ENCODE measurements at places on chromosomes 2 and 18. TPM values are rescaled to one million over a fixed set of nuclear protein-coding genes. Genes with fewer than 3 reads are reported as not detected.

DNA sequence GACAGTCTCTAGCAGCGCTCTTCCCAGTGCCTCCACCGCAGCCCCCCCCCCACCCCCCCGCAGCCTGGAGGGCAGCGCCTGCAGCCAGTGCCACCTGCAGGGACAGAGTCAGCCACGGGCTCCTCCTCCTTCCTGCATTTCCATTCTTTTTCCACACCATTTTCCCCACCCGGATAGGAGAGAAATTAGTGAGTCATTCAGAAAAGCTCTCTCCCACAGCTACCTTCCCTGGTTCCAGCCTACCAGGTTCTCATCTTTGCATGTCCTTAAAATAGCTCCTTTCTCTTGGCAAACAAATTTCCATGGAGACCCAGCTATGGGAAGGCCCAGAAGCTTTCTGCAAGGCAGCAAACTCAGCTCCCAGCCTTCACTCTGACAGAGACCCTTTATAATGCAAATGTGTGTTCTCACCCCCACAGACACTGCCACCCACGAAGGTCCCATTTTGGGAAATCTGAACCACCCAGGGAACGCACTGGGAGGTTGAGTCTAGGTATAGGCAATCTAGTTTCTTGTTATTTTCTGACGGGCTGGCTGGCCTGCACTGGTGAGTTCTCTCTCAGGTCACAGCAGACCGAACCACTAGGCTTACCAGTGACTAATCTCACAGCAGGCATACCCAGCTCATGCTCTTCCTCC is 41.8 kb upstream of the ATG16L1 start:
- no peaks in the 10 kb centered on the region for H3K36me3 ChIP-seq
- peak; percentile 89 for DNase-seq
- H3K27me3 ChIP-seq = no peaks in the 10 kb centered on the region

- no peak for DNase-seq
- H3K27ac ChIP-seq = no peak overlapping the region
- H3K4me3 ChIP-seq = no peak overlapping the region
- peaks cover 5% of the 10 kb centered on the region for H3K36me3 ChIP-seq
- H3K4me1 ChIP-seq = no peaks in the 10 kb centered on the region
Measured at GRCh38 chr2:180999274-180999964, 19.0 kb downstream of the UBE2E3 start.

DNA sequence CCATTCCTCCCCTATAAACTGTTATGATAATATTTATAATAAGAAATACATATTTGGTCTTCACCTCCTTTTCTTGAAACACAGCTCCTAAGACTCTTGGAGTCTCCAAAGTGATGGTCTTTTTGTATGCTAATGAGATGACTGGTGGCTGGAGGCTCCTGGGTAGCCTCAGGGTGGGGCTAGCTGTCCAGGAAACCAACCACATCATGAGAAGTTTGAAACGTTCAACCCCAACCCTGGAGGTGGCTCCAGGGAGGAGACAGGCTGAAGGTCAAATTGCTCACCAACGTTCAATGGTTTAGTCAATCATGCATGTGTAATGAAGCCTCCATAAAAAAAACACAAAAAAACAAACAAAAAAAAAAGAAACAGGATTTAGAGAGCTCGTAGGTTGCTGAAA is 298.7 kb upstream of the MGAT5 start:
- no peak for DNase-seq
- H3K36me3 ChIP-seq = no peaks in the 10 kb centered on the region
- H3K4me1 ChIP-seq = no peaks in the 10 kb centered on the region
- no peak overlapping the region for H3K27ac ChIP-seq
- H3K27me3 ChIP-seq = peaks cover 4% of the 10 kb centered on the region

GRCh38 chr2:112001942-112002341 is 53.1 kb upstream of the TMEM87B start:
- H3K27me3 ChIP-seq = no peaks in the 10 kb centered on the region
- no peak overlapping the region for H3K4me3 ChIP-seq

GRCh38 chr2:187879491-187879890 is 325.3 kb upstream of the TFPI start:
- no peaks in the 10 kb centered on the region for H3K4me1 ChIP-seq
- DNase-seq = no peak
- no peaks in the 10 kb centered on the region for H3K27me3 ChIP-seq
- H3K36me3 ChIP-seq = no peaks in the 10 kb centered on the region
- no peak overlapping the region for H3K4me3 ChIP-seq

GRCh38 chr2:85188852-85189251 is 55.7 kb downstream of the TCF7L1 start:
- peaks cover 8% of the 10 kb centered on the region for H3K4me1 ChIP-seq
- H3K36me3 ChIP-seq = peaks cover 18% of the 10 kb centered on the region
- peak overlapping the region; percentile 95 for H3K27ac ChIP-seq
- no peak overlapping the region for H3K4me3 ChIP-seq
- no peaks in the 10 kb centered on the region for H3K27me3 ChIP-seq

DNA sequence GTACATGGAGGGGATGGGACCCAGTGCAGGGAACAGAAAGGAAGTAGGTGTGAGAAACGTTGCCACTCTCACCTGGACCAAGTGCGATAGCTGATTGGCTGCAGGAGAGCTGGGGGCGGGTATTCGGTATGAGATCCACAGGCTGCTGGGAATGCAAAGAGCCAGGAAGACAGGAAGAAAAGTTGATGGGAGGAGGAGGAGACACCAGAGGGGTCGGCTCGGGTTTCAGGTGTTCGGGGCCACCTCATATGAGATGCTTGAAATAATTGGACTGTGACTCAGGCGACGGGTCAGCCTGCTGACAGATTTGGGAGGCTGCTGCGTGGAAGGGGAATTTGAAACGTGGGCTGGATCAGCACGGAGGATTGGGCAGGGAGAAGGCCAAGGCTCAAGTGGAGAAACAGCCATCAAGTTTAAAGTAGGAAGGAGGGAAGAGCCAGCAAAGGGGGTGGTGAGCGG is 65.1 kb downstream of the MRPS9 start:
- DNase-seq = peak; percentile 97
- no peak overlapping the region for H3K4me3 ChIP-seq
- no peak overlapping the region for H3K27ac ChIP-seq
- no peaks in the 10 kb centered on the region for H3K4me1 ChIP-seq
- H3K27me3 ChIP-seq = no peaks in the 10 kb centered on the region

DNA sequence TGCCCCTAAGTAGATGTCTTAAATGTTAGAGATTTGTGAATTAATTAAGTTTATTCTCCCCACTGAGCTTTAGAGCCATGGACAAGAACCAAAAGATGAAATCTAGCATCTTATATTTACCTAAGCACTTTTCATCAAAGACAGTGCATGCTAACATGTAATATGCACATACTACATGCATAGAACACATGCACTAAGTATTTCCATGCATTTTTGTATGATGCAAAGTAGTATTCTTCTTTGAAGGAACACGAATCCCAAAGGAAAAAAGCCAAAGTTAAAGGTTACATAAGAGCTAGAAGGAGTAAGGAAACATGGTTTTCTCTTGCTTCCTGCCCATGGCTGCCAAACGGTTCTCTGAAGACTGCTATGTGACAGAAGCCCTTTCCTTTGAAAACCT is 15.3 kb downstream of the STAMBP start:
- DNase-seq = no peak
- no peak overlapping the region for H3K27ac ChIP-seq
- no peaks in the 10 kb centered on the region for H3K4me1 ChIP-seq
- peaks cover 80% of the 10 kb centered on the region for H3K36me3 ChIP-seq
- H3K27me3 ChIP-seq = no peaks in the 10 kb centered on the region

- no peak overlapping the region for H3K27ac ChIP-seq
- no peak for DNase-seq
- no peak overlapping the region for H3K4me3 ChIP-seq
- H3K36me3 ChIP-seq = no peaks in the 10 kb centered on the region
Measured at GRCh38 chr18:75977081-75977480, 518.0 kb downstream of the ZNF516 start.

GRCh38 chr2:71891155-71891554 is 256.5 kb downstream of the CYP26B1 start:
- no peak overlapping the region for H3K4me3 ChIP-seq
- DNase-seq = peak; percentile 27
- H3K27me3 ChIP-seq = no peaks in the 10 kb centered on the region
- no peaks in the 10 kb centered on the region for H3K4me1 ChIP-seq
- no peak overlapping the region for H3K27ac ChIP-seq

DNA sequence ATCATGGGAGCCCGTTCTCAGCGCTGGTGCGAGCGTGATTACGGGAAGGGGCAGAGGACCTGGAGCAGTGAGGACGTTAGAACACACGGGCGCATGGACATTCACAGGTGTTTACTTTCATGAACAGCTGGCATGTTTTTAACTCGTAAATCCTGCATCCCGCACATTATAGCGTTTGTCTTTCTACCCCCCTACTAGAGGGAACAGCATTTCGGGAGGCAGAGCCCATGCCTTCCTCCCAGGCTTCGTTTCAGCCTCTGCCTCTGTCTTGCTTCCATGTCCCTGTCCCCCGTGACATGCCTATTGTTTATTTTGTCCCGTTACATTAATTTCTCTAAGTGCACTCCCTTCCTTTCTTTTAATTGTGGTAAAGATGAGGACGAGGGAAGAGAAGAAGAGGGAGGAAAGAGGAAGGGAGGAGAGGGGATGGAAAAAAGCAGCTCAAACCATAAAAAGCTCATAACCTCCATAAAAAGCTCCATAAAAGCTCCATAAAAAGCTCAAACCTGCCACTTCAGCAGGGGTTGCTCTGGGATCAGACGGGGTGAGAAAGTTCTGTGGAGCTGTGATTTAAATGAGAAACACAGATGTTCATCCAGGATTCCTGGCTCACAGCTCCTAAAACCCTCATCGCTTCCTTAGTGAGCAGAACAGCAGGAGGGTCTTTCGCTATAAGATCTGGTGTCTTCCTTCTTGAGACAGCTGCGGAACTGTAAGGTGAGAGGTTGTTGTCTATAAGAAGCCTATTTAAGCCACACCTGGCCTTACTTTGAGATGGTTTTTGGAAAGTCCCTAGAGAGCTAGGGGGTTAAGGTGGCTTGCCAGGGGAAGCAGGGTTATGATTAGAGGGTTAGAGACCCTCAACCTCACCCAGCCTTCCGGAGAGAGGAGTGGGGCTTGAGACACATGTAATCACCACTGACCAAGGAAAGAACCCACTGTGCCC is 66.6 kb upstream of the SNTG2 start:
- peak; percentile 45 for DNase-seq
- H3K4me3 ChIP-seq = no peak overlapping the region
- no peaks in the 10 kb centered on the region for H3K4me1 ChIP-seq
- no peaks in the 10 kb centered on the region for H3K27me3 ChIP-seq

DNA sequence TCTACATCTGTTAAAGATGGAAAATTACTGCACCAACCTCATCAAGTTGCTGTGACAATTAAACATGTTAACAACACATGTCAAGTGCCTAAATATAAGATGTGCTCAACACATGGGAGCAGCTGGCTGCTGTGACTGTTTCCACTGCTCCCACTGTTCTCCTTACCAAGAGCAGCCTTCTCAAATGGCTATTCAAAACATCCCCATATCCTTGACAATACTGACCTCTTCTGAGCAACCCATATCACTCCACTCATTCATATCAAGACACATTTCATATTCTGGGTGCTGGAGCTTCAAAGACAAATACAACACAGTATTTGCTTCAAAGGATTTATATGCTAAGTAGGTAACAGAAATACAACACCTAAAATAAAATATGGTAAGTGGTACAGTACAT is 60.3 kb downstream of the PIAS2 start:
- H3K4me1 ChIP-seq = peaks cover 2% of the 10 kb centered on the region
- H3K27ac ChIP-seq = no peak overlapping the region
- peaks cover 11% of the 10 kb centered on the region for H3K36me3 ChIP-seq
- DNase-seq = no peak
- H3K27me3 ChIP-seq = no peaks in the 10 kb centered on the region

DNA sequence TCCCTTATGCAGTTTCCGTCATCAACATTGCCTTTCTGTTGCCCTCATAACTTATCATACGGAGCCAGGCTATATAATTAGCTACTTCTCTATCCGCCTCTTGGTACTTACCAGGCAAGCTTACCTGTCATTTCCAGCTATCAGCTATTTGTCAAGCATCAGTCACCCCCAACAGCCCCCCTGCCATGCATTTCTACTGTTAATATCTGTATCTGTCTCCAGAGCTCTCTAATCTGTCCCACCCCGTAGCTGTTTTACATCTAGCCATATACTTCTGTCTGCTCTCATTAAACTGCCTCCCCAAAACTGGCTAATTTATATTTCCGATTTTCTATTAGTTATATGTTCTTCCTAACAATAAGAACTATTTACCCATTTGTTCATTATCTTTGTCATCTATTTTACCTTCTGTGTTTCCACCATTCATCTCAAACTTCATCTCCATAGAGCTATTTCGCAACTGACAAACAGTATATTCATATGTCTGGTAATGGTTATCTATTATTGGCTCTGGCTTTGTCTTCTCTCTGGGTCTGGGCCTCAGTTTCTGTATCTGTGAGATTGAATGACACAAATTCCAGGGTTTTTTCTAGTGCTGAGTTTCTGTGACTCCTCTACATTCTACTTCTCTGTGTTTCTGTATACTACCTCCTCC is 9.6 kb downstream of the EMX1 start:
- no peak overlapping the region for H3K27ac ChIP-seq
- no peaks in the 10 kb centered on the region for H3K4me1 ChIP-seq
- no peak overlapping the region for H3K4me3 ChIP-seq
- H3K27me3 ChIP-seq = peaks cover 100% of the 10 kb centered on the region
- no peaks in the 10 kb centered on the region for H3K36me3 ChIP-seq
- DNase-seq = no peak

DNA sequence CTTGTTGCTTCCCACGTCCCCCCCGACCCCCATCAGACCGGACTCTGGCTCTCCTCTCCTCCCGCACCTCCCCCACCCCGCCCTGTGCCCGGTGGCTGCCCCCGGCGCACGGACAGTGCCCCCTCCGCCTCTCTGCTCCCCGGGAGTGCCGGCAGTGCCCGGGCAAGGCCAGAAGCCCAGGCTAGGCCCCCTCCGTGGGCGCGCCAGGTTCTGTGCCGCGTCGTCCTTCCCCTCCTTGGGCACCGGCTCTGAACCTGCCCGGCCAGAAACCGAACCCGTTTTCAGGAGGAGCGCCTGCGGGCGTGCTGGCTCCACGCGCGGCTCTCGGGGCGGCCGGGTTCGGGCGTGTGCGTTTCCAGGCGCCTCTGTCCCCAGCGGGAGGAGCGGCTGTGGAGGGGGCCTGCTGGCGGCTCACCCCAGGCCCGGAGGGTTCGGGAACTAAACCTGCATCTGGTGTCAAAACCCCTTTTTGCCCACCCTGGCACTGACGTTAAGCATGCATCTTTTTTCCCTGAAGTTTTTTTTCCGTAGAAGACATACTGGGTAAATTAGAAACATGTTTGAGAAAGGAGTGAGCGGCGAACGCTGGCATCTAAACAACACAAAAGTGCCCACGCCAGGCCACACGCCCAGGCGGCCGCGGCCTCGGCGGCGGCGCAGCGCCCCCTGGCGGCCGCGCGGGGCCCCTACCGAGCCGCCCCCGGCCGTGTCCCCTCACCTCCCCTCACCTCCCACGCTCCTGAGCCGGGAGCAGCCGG is 123.9 kb upstream of the SLC1A4 start:
- H3K27me3 ChIP-seq = peaks cover 8% of the 10 kb centered on the region
- DNase-seq = peak; percentile 84
- H3K4me3 ChIP-seq = peak overlapping the region; percentile 78
- H3K36me3 ChIP-seq = no peaks in the 10 kb centered on the region
- H3K27ac ChIP-seq = peak overlapping the region; percentile 91

BCL11A gene
- total RNA-seq = 17.6 TPM

VWA3B gene
- total RNA-seq = 0.38 TPM

TBR1 gene
- total RNA-seq = 2.4 TPM

TIA1 gene
- total RNA-seq = 219 TPM

Measured in endodermal cell (in vitro differentiated cells).